ENCODE measurements at places on chromosomes 3 and 15.

- DNase-seq, result no peak
These were observed 20.8 kb downstream of the SLC28A1 start for GRCh38 chr15:84905016-84905916.

DNA sequence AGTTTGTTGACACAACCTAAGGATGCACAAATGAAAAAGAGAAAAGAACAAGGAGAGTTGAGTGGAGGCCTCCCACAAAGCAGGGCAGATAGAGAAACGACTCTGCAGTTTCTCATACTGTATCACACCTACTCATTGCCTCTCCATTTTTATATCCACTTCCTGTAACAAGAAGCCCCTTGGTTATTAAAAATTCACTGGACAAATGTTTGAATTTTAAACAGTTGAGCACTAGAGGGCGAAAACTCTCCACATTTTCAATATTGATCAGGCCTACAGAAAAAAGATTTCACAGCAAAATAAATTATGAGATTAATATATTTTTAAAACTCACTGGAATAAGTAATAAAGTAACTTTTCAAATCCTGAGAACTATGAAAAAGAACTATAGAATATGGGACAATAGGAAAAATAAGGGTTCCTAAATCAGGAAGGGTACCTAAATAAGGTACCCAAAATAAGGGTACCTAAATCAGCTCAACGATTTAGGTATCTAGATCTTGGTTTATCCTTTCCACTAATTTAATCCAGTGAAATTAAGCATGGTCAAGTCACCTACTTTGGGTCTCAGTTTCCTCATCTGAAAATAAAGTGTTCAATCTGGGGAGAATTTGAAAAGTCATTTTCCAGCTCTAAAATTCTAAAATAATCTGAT is 47.0 kb upstream of the PPIB start:
- no peak for DNase-seq

- no peak for DNase-seq
These were observed 2.8 kb upstream of the SUCLG2 start for GRCh38 chr3:67657192-67657591.

- DNase-seq, result peak; percentile 30
These were observed 28.3 kb downstream of the RSL24D1 start for GRCh38 chr15:55168350-55168974.

GRCh38 chr3:149816986-149817385 is 4.0 kb downstream of the RNF13 start:
- no peak for DNase-seq

- DNase-seq, result no peak
These were observed 29.4 kb upstream of the SEMA3F start for GRCh38 chr3:50125541-50126286.

DNA sequence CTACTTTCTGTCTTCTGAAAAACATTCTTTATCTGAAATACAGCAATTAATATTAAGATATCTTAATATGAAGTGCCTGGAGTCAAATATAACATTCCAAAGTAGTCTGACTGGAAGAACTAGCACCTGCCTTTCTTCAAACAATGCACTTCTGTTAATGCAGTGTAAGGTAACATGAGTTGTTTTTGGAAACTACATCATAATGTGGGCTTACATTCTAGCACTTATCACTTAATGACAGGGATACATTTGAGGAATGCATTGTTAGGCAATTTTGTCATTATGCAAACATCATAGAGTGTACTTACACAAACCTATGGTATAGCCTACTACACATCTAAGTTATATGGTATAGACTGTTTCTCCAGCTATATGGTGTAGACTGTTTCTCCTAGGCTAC is 49.2 kb downstream of the SLC15A2 start:
- no peak for DNase-seq

GRCh38 chr3:194286375-194287146 is 64.6 kb downstream of the CPN2 start:
- DNase-seq, result no peak

DNA sequence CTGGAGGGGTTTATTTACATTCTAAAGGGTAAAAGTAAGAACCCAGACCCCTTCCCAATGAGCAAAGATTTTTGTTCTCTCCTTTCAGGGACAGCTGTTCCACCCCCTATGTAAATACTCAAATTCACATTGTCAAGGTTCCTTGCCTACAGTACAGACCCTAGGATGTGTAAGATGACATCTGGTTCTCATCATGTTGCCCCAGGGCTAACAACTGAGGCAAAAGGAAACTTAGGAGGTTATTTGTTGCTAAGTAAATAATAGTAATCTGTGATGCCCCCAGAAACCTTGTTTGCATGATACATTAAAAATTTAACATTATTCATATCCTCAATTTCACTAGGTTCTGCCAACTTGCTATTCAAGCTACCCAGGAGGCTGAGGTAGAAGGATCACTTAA is 135.0 kb upstream of the CCNL1 start:
- DNase-seq, result no peak

GRCh38 chr3:156764751-156765150 is 61.4 kb upstream of the LEKR1 start:
- DNase-seq, result no peak

DNA sequence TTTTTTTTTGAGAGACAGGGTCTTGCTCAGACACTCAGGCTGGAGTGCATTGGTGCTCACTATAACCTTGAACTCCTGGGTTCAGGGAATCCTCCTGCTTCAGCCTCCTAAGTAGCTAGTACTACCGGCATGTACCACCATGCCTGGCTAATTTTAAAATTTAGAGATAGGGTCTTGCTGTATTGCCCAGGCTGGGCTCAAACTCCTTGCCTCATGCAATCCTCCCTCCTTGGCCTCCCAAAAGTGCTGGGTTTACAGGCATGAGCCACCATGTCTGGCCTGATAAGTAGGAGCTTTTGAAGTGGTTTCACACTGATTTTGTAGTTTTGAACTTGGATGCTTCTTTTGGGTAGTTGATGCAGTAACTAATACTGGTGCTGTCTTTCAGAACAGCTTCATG is 7.8 kb downstream of the MAP2K1 start:
- no peak for DNase-seq

GRCh38 chr3:144775551-144775950 is 803.9 kb downstream of the DIPK2A start:
- no peak for DNase-seq

- DNase-seq, result no peak
These were observed 131.6 kb downstream of the SV2B start for GRCh38 chr15:91231703-91232102.

DNA sequence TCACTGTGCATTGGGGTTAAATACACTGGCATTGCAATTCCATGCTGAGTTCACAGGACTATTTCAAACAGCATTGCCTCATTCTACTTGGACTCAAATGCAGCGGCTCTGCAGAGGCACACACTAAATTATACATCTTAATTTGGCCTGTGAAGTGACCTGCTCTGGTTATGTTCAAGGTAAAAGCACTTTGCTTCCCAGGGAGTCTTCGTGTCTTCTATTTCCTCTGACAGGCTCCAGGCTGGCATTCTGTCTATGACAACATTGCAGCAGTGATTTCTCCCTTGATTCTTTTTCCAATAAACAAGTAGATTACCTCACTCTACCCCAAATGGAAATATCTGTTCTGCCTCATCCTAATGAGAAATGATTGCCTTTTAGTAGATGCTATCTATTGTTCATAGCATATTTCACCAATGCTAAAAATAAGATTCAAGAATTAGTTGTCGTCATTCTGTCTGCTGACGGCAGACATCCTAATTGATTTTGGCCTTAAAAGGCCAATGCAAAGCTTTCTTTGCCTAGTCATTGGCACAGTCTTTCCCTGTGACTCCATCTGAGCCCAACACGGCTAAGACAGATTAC is 33.8 kb downstream of the FMN1 start:
- DNase-seq, result no peak

- DNase-seq, result no peak
These were observed 17.8 kb downstream of the SPTBN5 start for GRCh38 chr15:41876007-41876406.

DNA sequence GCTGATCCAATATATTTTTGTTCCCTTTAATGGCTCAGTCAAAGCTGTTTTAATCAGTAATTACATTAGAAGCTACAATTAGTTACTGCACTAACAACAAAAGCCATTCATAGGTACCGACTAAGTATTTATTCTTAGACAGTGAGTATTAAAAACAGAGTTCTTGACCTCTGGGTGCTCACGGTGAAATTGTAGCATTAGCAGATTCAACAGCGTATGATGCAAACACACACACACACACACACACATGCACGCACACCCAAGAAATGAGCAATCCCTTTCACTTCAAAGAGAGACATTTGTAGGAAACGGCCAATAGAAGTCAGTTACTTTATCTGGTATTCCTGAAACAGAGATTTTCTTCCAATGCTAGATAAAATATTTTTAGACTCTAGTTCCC is 27.0 kb upstream of the MITF start:
- DNase-seq, result no peak

GRCh38 chr3:114290911-114291901 is 2.6 kb upstream of the TIGIT start:
- DNase-seq, result peak; percentile 89

DNA sequence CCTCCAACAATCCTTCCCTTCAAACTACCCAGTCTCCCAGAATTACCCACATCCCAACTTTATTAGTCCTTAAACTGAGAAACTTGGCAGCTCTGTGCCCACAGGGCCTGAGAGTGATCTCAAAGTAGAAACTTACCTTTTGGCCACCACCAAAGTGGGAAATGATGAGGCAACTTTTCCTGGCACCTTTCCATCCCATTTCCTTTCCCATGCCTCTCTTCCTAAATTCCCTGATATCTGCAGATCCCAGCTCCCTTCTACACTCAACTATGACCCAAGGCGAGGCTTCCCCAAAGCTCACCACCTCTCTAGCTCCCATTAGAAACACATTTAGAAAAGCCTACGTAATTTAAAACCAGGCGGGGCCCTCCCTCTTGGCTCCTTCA is 271.9 kb downstream of the FOXP1 start:
- no peak for DNase-seq

DNA sequence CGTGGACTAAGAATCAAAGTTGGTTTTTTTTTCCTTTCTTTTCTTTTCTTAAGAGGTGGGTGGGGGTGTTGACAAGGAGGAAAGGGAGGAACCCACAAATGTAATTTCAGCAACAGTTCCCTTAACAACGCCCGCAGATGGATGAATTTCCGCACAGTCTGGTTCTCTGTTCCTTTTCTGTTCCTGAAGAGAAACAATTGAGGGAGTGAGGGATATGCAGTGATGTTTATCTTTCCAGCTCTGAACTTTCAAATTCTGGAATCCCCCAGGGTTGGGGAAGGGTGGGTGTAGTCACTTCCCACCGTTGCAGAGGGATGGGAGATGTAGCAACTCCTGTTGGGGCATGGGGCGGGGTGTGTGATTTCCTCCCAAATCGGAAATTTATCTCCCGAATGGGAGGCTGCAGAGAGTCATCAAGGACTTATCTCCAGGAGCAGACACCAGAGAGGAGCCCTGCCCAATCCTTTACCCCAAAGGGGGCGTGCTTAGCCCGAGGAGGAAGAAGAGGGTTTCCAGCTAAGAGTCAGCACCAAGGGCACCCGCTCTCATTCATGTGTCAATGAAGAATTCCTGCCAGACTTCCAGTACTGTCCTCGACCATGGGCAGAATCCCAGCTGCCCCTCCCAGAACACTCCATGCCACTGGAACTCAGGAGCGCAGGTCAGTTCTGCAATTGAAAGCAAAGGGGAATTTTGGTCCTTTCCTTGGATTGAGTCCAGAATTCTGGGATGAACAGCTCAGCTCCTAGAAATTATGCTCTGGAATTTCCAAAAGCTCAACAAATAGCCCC is 35.0 kb upstream of the CFAP161 start:
- DNase-seq, result no peak

- DNase-seq, result no peak
These were observed 313.9 kb downstream of the POLQ start for GRCh38 chr3:121231872-121232271.

All from stimulated activated naive CD4-positive, alpha-beta T cell treated with Interleukin-2 at 50 U/mL for 16 hours (primary cell).